ENCODE measurements at places on chromosomes 16 and 17.
A peak's percentile ranks its signal among the peaks of the same experiment; 100 is the strongest.

DNA sequence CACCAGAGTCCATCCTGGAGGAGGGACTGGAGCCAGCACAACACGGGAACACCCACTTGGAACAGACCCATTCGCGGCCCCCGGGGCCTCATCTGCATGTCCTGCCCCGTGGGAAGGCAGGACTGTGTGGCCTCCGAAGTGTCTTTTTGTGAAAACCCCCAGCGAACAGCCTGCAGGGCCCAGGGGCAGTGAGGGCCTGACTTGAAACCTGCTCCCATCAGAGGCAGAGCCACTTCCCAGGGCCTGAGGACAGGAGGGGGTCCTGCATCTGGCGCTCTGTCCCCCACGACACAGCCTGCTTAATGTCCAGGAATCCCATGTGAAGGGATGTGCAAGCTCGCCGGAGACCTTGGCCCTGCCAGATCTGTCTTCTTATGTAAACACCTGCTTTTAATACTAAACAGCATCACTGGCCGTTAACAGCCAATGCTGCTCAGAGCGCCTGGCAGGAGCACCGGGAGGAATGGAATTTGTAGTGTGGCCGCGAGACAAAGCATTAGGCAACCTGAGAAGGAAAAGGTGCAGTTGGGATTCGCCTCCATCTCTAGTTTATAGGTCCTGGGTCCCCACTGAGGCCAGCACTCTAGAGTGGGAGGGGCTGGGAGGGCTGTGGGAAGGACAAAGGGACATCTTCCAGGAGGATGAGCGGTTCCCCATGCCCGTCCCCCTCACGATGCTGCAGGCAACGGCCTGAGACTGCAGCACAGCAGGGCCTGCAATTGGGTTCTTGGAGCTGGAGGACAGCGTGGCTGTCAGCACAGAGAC lies 9.6 kb upstream of the EVPL start:
- DNase-seq: no peak

DNA sequence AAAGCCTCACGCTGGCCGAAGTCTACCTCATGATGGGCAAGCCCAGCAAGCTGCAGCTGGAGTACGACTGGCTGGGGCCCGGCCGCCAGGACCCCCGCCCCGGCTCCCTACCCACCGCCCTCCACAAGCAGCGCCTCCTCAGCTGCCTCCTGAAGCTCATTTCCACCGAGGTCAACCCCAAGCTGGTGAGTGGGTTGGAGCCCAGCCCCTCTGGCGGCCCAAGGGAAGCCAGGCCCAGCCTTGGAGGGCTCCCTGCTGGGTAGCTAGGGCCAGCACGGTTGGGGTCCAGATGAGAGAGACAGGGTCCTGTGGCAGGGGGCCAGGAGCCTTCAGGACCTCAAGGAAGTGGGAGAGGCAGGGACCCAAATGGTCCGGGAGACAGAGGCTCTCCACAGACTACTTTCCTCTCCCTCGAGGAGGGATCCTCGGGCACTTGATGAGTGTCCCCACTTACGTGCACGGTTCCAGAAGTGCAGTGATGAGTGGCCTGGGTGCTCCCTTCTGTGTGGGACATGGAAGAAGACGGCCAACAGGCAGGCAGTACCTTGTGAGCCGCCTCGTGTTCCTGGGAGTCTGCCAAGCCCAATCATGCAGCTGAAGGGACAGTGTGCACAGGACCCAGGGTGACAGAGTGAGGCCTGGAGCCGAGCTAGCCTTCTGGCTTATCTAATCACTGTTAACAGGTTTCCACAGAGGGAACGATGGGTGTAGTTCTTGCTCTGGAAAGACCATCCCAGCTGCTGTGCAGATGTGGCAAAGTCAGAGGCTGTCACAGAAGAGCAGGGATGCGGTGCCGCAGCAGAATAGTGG lies 21.1 kb upstream of the JPT2 start:
- no peak for DNase-seq

DNA sequence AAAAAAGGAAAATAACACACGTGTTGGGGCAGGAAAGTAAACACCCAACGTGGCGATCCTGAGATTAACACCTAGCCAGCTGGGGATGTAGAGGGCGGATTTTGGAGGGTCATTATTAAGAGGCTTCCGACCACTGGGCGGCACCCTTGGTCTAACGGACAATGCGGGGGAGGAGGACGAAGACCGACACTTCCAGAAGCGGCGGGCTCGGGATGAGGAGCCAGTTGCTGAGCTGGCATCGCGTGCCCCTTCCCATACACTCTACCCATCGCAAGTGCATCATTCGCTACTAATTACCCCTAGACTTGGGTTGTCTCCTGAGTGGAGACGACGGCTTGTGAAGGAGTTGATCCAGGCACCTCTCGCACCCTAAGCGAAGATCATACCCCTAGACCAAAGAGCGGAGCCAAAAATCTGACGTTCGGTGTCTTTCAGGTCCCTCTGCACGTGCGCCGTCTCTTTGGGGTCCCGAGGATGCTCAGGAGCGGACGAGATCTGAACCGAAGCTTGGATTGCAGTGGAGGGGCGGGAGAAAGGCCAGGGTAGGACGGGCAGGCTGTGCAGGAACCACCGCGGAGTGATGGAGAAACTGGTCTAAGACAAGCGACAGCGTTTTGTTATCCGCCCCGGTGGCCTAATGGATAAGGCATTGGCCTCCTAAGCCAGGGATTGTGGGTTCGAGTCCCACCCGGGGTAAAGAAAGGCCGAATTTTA lies 17.6 kb downstream of the ZNF213 start:
- peak; percentile 82 for DNase-seq

DNA sequence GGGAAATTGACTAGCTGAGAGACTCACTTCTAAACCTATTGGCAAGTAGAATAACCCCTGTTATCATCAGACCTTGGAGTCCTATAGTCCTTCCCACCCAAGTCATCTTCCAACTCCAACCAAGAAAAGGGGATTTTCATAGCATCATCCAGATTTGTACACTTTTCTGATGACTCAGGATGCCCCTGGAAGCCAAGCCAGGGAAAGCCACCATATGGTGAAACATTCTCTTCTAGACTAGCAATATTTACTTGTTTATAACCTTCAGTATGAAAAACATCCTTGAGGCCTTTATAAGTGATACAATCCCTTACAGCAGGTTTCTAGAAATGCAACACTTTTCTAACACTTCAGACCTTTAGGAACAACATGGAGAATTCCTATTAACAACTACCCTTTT lies 618.8 kb upstream of the CDH11 start:
- DNase-seq: no peak

- DNase-seq: no peak
Measured at GRCh38 chr16:35193956-35194355, 1734.5 kb downstream of the TP53TG3F start.

- no peak for DNase-seq
Measured at GRCh38 chr16:47966325-47966724, 189.5 kb downstream of the ABCC12 start.

DNA sequence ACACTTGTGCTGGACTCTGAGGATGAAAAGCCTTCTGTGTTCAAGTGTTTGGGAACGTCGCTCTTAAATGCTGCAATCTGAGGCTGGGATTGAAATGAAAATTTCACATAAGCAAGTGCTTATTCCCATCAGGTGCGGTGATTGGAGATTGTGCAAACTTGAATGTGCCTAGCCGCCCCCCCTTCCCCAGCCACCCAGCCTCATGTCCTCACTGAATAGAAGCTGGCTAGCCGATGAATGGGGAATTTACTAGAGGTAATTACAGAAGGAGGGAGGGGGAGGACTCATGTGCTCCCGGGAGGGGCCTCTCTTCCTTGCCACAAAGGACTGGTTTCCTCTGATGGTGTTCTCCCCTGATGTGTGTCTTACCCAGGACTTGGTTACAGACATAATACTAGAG lies 544.8 kb upstream of the EEF2KMT start:
- no peak for DNase-seq
